Central memory CD8-positive, alpha-beta T cell (primary cell): ENCODE measurements at places on chromosomes 16 and 17.

DNA sequence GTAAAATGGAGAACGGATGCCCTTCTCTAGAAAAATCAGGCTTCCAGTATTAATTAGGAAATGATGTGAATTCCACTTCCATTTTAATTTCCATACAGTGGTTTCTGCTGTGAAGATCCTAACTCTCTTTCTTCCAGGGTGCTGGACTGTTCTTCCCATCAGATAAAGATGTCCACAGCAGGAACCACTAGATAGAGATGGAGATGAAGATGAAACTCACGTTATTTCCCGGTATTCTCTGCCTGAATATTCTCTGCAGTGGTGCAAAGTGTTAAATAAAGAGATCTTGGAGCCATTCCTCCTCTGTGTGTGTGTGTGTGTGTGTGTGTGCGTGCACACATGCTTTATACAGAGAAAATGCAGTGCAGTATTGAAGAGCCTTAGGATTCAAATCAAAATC lies 727.5 kb downstream of the KCNJ2 start:
- no peaks in the 10 kb centered on the region for H3K4me1 ChIP-seq
- no peak for DNase-seq
- H3K36me3 ChIP-seq, result no peaks in the 10 kb centered on the region
- no peak overlapping the region for H3K27ac ChIP-seq
- no peak overlapping the region for H3K4me3 ChIP-seq

GRCh38 chr17:78883089-78883532 lies 19.9 kb downstream of the CEP295NL start:
- H3K27ac ChIP-seq, result no peak overlapping the region
- peaks cover 5% of the 10 kb centered on the region for H3K36me3 ChIP-seq
- peaks cover 36% of the 10 kb centered on the region for H3K27me3 ChIP-seq
- H3K4me3 ChIP-seq, result no peak overlapping the region

DNA sequence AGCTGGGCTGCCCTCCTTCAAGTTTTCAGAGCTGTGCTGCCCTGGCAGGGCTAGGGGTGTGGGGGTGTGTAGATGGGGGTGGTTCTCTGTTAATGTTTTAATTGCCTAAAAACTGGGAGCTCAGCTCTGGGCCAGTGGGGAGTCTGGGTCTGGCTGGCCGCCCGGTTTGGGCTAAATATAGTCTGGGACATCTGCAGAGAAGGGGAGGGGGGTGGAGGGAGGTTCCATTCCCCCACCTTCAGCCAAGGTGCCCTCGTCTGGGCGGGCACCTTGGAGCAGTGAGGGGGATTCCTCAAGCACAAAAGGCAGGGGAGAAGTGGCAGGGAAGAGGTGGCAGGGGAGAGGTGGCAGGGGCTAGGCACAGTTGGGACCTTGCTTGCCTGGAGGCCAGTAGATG lies 13.0 kb downstream of the RARA start:
- peaks cover 91% of the 10 kb centered on the region for H3K4me1 ChIP-seq
- peak overlapping the region; percentile 96 for H3K27ac ChIP-seq
- no peaks in the 10 kb centered on the region for H3K27me3 ChIP-seq
- DNase-seq, result no peak
- H3K36me3 ChIP-seq, result peaks cover 78% of the 10 kb centered on the region

GRCh38 chr16:51766739-51767138 lies 615.7 kb upstream of the SALL1 start:
- H3K27me3 ChIP-seq, result peaks cover 16% of the 10 kb centered on the region
- no peak for DNase-seq
- no peaks in the 10 kb centered on the region for H3K4me1 ChIP-seq
- no peaks in the 10 kb centered on the region for H3K36me3 ChIP-seq
- H3K4me3 ChIP-seq, result no peak overlapping the region

DNA sequence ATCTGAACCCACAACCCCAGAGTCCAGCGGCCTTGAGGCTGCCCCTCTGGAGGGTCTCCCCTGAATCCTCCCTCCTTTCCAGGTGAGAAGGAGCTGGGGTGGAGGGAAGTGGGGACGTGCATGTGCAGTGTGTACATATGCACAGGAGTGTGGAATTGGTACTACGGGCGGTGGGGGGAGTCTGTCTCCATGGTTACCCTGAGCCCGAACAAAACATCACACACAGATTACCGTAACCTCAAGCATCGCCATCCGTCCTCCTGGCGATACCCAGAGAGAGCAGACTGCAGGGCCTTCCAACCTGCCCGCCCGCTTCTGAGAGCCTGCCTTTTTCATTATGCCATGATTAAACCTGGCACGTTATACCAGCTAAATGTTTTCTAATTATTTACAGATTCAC lies 25.1 kb downstream of the GSG1L start:
- H3K27me3 ChIP-seq, result peaks cover 30% of the 10 kb centered on the region
- H3K4me1 ChIP-seq, result no peaks in the 10 kb centered on the region
- DNase-seq, result no peak
- H3K4me3 ChIP-seq, result no peak overlapping the region

DNA sequence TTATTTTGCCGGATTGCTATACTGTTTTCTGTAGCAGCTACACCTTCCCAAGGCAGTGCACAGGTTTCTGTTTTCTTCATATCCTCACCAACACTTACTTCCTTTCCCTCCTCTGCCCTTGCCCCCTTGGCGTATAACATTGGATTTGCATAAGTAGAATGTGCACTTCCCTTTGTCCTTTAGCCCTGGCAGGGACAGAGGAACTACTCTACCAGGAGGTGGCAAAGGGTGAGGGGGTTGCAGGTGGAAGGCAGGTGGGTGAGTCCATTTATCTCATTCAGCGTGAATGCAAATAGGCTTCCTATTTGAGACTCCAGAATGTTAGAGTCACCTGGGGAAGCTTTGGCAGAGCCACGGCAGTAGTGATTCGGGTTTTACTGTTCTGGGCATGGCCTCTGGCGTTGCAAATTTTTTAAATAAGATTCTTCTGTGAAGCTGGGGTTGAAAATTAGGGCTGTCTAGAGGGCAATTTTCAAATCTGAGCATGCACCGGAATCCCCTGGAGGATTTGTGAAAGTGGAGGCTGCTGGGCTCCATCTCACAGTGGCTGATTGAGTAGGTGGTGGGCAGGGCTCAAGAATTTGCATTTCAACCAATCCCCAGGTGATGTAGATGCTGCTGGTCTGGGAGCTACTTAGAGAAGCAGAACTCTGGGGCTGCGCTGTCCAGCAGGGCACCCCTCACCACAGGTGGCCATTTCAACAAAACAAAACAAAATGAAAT lies 84.7 kb downstream of the PLCG2 start:
- H3K27me3 ChIP-seq, result no peaks in the 10 kb centered on the region
- no peak overlapping the region for H3K27ac ChIP-seq
- H3K4me3 ChIP-seq, result no peak overlapping the region
- peaks cover 15% of the 10 kb centered on the region for H3K36me3 ChIP-seq
- H3K4me1 ChIP-seq, result peaks cover 12% of the 10 kb centered on the region

DNA sequence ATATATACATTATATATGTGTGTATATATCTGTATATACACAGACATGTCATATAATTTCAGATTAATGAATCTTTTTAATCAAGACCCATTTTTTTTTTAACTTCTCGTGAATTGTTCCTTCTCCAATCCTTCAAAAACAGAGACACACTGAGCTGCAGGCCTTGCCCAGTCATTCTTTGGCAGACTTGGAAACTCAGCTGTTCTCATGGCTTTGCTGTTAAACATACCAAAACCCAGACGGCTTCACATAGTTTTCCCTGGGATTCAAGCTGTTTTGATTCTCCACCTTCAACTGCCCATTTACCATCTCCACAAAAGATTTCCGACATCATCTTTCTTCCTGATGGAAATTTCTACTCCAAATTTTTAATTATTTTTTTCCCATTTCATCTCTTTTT lies 148.7 kb downstream of the KCNJ2 start:
- DNase-seq, result no peak
- H3K36me3 ChIP-seq, result no peaks in the 10 kb centered on the region
- H3K4me1 ChIP-seq, result no peaks in the 10 kb centered on the region
- no peak overlapping the region for H3K27ac ChIP-seq

GRCh38 chr16:68400924-68401460 lies 47.3 kb downstream of the SMPD3 start:
- no peaks in the 10 kb centered on the region for H3K27me3 ChIP-seq
- H3K27ac ChIP-seq, result no peak overlapping the region
- peaks cover 12% of the 10 kb centered on the region for H3K4me1 ChIP-seq
- no peak for DNase-seq
- H3K4me3 ChIP-seq, result no peak overlapping the region

DNA sequence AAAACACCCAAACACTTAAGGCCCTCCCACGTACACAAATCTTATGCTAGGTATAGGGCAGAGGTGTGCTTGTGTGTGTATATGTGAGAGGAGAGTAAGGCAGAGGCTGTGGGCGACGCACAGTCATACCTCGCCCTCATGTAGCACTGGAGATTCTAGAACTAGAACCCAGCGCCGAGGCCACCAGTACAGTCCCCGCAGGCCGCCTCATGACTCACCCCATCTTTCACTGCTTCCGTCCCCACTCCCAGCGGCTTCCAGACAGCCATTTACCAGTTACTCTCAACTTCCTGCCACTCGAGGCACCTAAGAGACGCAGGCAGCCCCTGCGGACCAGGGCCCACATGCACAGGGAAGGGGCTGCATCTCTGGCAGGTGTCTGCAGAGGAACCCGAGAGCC lies 23.2 kb upstream of the CYTH1 start:
- peaks cover 49% of the 10 kb centered on the region for H3K4me1 ChIP-seq
- DNase-seq, result peak; percentile 51

- H3K36me3 ChIP-seq, result no peaks in the 10 kb centered on the region
- DNase-seq, result no peak
- no peak overlapping the region for H3K4me3 ChIP-seq
- H3K4me1 ChIP-seq, result no peaks in the 10 kb centered on the region
- H3K27ac ChIP-seq, result no peak overlapping the region
- no peaks in the 10 kb centered on the region for H3K27me3 ChIP-seq
Measured at GRCh38 chr16:51072591-51072990, 78.5 kb downstream of the SALL1 start.

GRCh38 chr17:12395733-12396354 lies 269.8 kb upstream of the MYOCD start:
- H3K36me3 ChIP-seq, result no peaks in the 10 kb centered on the region
- no peaks in the 10 kb centered on the region for H3K4me1 ChIP-seq
- no peaks in the 10 kb centered on the region for H3K27me3 ChIP-seq
- H3K27ac ChIP-seq, result no peak overlapping the region
- no peak for DNase-seq

DNA sequence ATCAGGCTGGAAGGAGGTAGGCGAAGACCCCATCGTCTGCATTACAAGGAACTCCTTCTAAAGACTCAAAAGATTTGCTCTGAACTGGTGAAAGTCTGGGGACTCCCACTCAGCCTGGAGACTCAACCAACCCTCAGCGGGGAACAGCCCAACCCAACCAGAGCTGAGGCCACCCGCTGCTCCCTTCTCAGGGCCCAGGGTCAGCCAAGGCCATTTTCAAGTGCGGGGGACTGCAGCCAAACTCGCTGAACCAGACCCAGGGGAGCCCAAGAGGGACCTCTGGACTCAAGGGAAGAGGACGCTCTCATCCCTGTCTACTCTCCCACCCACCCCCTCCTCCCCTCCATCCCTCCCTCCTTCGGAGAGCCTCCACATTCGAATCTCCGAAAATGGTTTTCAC lies 24.1 kb downstream of the XYLT1 start:
- H3K36me3 ChIP-seq, result peaks cover 7% of the 10 kb centered on the region
- no peak for DNase-seq
- no peak overlapping the region for H3K4me3 ChIP-seq

- no peaks in the 10 kb centered on the region for H3K27me3 ChIP-seq
- DNase-seq, result no peak
- no peak overlapping the region for H3K4me3 ChIP-seq
- no peaks in the 10 kb centered on the region for H3K36me3 ChIP-seq
- no peaks in the 10 kb centered on the region for H3K4me1 ChIP-seq
- H3K27ac ChIP-seq, result no peak overlapping the region
Measured at GRCh38 chr16:1045310-1045992, 27.1 kb upstream of the SSTR5 start.

DNA sequence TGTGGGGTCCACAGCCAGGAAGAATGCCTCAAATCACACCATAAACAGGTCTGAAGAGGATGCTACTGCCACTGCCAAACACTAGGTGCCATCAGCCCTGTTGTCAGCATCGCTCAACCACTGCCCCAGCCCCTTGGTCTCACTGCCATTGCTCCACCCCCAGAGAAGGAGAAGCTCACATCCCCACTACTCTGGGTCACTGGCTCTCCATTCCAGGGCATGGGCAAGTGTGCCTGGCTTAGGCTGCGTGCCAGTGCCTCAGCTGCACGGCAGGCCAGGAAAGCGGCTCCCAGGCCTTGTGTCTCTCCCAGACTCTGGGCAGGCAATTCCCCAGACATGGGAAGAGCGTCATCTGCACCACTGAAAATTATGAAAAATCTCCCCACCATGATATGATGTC lies 1.2 kb upstream of the IGSF6 start:
- H3K27ac ChIP-seq, result no peak overlapping the region
- no peaks in the 10 kb centered on the region for H3K27me3 ChIP-seq
- H3K4me3 ChIP-seq, result no peak overlapping the region
- H3K4me1 ChIP-seq, result peaks cover 25% of the 10 kb centered on the region
- peaks cover 26% of the 10 kb centered on the region for H3K36me3 ChIP-seq
- no peak for DNase-seq

- DNase-seq, result no peak
- no peak overlapping the region for H3K27ac ChIP-seq
- H3K27me3 ChIP-seq, result no peaks in the 10 kb centered on the region
- no peak overlapping the region for H3K4me3 ChIP-seq
Measured at GRCh38 chr17:44707755-44708400, 587 bp upstream of the DBF4B start.

GRCh38 chr17:1160591-1161390 lies 19.0 kb downstream of the ABR start:
- no peak for DNase-seq
- H3K27me3 ChIP-seq, result no peaks in the 10 kb centered on the region
- H3K4me3 ChIP-seq, result no peak overlapping the region
- no peak overlapping the region for H3K27ac ChIP-seq

GRCh38 chr16:76614269-76614668 lies 337.1 kb downstream of the CNTNAP4 start:
- H3K27me3 ChIP-seq, result no peaks in the 10 kb centered on the region
- no peak overlapping the region for H3K27ac ChIP-seq
- H3K4me3 ChIP-seq, result no peak overlapping the region
- no peaks in the 10 kb centered on the region for H3K4me1 ChIP-seq
- H3K36me3 ChIP-seq, result no peaks in the 10 kb centered on the region

- peaks cover 36% of the 10 kb centered on the region for H3K4me1 ChIP-seq
- DNase-seq, result peak; percentile 18
- H3K27me3 ChIP-seq, result no peaks in the 10 kb centered on the region
- H3K4me3 ChIP-seq, result peak overlapping the region; percentile 85
Measured at GRCh38 chr16:50067290-50067853, 1.6 kb downstream of the HEATR3 start.

DNA sequence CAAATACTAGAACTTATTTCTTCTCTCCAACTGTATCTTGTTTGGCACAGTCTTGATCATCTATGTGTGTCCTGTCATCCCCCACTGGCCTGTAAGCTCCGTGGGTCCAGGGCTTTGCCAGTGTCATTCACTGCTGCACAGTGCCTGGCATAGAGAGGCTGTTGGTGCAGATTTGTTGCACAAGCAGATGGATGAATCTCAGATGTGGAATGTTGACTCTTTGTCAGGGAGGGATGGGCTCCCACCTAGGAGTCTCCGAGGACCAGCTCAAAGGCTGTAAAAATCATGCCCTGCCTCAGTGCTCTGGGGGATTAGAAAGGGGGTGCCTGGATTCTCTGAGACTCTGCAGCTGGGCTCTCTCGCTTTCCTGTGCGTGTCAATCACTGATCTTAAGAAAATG lies 60.6 kb downstream of the RAB11FIP4 start:
- H3K36me3 ChIP-seq, result no peaks in the 10 kb centered on the region
- no peak for DNase-seq
- no peaks in the 10 kb centered on the region for H3K4me1 ChIP-seq
- no peak overlapping the region for H3K27ac ChIP-seq
- peaks cover 12% of the 10 kb centered on the region for H3K27me3 ChIP-seq
